DMS 273 treated with DMSO at 0.1 percent for 48 hours (cell line): ENCODE measurements at places on chromosomes 11 and 22.

DNA sequence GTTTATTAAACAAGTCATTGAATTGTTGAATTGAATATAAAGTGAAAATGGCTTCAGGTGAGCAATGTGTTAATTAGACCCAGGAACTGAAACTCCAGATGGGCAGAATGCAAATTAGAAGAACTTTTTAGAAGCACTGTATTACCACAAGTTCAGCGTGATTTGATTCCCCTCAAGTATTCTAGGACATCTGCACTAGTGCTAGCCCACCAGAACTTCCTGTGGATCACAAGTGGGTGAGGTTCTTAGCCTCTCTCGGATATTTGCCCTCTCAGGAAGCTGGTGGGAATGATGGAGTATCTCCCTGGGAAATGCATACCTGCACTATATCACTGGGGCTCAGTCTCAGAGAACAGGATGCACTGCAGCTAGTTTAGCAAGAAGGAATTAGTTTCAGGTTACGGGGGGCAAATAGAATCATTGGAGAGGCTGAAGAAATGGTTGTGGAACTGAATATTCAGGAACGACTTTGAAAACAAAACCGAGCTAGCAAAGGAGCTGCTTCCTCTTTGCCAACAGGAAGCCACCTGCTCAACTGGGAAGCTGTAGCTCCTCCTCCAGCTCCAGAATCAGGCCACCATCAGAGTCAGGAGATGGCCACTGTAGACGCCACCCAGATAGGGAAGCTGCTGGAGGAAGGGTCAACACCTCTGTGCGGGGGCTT, 74.3 kb downstream of the DHCR7 start:
- DNase-seq, result no peak

GRCh38 chr11:8839957-8840945, 70.7 kb upstream of the AKIP1 start:
- no peak for DNase-seq

- DNase-seq, result peak; percentile 78
Measured at GRCh38 chr11:10454878-10455631, at the start of gene AMPD3. AMPD3 (plus strand) TSS chr11:10455264; CDS start chr11:10461520, 6,256 bp downstream.

DNA sequence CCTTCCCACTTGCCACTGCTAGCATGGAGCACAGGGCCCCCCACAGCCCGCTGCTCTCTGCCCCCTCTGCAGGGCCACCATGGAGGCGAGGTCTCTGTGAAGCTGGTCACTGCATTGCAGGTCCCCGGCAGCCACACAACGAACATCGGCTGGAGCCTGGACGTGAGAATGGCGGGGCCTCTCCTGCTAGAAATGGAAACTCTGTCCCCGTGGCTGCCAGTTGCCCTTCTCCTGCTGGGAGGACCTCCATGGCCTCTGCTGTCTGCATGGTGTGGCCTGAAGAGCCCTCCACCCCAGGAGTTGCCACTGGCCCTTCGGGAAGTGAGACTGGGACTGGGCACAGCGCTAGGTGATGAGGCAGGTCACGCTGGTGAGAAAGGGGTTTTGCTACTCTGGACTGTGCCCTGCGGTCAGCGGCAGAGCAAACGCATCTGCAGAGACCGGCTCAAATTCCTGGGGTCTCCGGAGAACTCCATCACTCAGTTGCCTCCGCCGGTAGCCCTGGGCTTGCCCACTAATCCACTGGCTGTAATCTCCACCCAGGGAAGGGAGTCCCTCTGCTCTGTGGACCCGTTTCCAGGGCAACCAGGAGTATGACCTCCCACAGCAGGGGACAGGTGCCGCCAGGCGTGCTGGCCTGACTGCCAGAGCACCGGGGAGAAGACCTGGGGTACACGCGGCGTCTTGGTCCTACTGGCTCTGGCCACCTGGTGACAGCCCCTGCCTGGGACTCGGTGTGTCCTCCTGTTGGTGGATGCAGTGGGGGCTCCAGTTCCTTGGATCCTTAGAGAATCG, 806.3 kb downstream of the BRD1 start:
- no peak for DNase-seq

GRCh38 chr22:45284705-45285262, at the start of gene UPK3A:
UPK3A (plus strand) TSS chr22:45284949; CDS start chr22:45285014, 65 bp downstream.
- no peak for DNase-seq

- DNase-seq, result no peak
Measured at GRCh38 chr11:106306942-106307341, 229.5 kb downstream of the AASDHPPT start.

DNA sequence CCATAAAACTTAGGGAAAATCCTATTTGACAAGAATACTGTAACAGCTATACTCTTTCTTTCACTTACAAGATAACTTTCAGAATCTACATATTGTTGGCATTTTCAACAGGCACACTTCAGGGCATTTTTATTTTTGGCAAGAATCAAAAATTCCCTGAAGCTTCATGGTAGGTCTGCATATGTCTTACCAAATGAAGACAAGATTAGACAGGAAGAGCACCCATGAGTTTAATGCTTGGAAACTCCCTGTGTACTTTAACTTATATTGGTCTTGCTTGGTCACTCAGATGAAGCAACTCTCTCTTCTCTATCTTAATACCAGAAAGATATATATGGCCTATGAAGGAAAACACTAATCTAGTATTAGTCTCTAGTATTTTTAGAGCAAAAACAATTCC, 137.7 kb downstream of the ATG16L2 start:
- DNase-seq, result no peak

GRCh38 chr11:74819400-74819799, 70.8 kb downstream of the RNF169 start:
- no peak for DNase-seq

GRCh38 chr11:19827399-19828135, 114.9 kb downstream of the NAV2 start:
- DNase-seq, result no peak

DNA sequence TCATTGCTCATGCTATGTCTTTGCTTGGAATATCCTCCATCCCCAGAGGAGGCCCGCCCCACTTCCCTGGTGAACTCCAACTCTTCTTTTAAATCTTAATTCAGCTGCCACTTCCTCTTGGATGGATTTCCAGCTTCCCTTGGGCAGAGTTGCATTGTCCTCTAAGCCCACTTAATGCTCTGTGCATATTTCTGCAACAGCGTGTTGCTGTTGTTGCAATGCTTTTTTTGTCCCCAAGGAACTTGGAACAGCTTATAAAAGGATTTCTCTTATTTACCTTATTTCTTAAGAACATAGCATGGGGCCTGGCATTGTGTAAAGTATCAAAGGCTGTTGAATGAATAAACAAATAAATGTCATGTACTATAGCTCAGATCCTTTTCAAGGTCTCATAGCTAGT, 507.4 kb downstream of the METTL15 start:
- DNase-seq, result no peak

DNA sequence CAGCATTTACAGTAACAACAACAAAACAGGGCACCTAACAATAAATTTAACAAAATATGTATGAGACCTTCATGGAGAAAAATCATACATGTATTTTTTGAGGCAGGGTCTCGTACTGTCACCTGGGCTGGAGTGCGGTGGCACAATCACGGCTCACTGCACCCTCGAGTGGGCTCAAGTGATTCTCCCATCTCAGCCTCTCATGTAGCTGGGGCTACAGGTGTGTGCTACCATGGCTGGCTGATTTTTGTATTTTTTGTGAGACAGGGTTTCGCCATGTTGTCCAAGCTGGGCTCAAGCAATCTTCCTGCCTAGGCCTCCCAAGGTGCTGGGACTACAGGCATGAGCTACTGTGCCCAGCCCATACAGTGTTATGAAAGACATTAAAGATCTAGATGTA, 278.1 kb downstream of the SWAP70 start:
- DNase-seq, result no peak

DNA sequence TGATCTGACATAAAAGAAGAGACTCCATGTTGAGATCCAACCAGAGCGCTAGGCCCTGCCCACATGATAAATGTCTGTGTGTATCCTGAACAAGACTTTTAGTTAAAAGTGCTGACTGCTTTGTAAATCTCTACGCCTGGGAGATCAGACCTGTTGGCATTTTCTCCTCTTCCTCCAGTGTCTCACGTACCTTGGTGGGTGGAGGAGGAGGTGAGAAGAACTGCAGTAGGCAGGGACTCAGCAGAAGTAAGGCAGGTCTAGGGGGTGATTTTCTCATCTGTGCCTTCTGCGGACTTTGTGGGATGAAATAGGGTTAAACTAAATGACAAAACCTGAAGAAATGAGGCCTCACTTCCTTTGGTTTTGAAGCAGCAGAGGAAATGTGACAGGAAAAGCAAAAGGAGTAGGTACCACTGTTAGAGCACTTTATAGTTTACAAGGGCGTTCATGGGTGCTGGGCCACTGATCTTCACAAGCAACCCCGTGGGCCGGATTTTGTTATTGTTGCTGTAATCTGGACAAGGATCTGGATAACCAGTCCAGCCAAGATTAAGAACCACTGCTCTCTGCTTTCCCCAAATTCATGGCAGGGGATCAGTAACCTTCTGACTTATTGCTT, 36.7 kb upstream of the PLET1 start:
- DNase-seq, result no peak

DNA sequence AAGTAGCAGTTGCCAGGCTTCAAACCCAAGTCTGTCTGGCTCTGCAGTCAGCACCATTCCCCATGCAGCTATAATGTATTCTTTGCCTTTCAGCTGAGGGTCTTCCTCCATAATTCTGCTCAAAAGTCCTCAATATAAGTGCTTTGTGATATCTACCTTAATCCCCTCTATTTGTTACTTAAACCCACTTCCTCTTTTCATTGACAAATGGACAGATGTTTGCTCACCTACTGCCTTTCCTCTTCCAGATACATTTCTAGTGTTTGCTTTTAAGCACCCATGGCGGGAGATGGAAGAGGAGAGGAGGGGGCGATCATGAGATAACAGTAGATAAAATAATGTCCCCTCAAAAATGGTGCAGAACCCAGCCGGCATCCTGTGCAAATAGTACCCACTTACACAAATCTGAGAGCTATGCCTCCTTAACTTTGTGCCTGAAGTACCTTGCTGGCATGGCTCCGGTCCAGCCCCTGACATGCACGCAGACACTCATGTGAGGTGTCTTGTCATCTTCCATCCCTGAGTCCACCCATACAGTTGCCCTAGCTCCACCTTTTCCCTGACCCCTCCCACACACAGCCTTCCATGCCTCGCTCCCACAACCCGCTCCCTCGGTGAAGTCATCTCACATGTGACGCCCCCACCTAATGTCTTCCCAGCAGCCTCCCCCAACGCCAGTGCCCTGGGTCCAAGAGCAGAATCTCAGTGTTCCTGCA, 109.6 kb downstream of the TRIM29 start:
- no peak for DNase-seq

GRCh38 chr22:24393012-24393559, 34.3 kb upstream of the ADORA2A start:
- DNase-seq, result no peak

- DNase-seq, result no peak
Measured at GRCh38 chr11:11586465-11586864, 35.3 kb downstream of the GALNT18 start.

GRCh38 chr11:24496736-24497725, at the start of gene LUZP2:
LUZP2 (plus strand) TSS chr11:24497053.
- DNase-seq, result no peak

DNA sequence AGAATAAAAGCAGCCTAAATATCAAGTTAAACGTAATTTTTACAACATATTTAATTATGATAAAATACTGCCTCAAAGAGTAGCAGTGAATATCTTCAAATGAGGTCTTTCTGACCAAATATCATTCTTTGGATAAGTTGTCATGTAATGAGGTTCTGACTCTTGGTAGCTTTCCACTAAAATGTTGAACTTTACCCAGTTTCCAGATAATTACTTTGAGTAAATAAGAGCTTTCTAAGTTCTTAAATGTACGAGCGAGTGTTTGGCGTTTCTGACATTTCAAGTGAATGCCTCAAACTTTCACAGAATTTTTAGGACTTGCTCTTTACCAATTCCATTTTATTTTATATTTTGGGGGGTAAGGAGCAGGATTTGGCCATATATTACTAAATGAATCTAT, 1515.2 kb downstream of the FAM181B start:
- DNase-seq, result no peak

- DNase-seq, result no peak
Measured at GRCh38 chr11:119416606-119417580, 6.1 kb downstream of the THY1 start.

- DNase-seq, result no peak
Measured at GRCh38 chr22:17862646-17863181, 88.4 kb upstream of the BID start.

DNA sequence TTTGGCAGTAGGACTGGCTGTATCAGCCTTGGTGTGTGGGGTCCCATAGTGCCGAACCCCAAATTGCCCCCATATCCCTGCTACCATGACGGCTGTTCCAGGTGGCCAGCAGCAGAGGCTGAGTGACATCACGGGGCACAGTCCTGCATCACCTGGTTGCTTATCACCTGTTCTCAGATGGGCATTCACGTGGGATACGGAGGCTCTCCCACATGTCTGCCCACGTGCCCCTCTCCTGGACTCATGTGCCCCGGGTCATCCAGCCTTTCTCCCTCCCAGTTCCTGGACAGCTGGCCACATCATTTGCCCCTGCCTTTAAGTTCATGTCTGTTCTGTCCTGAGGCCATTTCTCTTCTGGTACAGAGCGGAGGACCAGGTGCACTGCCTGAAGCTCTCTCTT, 431.0 kb upstream of the B3GAT1 start:
- no peak for DNase-seq

DNA sequence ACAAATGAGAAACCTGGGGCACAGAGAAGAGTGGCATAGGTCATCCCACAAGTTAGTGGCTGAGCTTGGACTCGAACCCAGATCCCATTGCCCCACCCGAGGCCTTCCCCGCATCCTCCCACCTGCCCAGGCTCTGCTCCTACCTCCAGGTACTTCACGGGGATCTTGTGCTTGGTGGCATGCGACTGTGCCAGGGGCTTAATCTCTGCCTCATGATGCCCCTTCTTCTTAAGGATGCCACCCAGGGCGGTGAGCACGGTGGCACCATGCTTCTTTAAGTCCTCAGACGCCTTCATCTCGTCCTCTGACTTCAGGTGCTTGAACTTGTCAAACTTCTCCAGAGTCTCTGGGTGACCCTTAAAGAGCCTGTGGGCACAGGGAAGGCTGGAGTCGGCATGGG, 6.4 kb downstream of the MB start:
- no peak for DNase-seq
